Stimulated activated CD8-positive, alpha-beta memory T cell treated with anti-CD3 and anti-CD28 coated beads, Interleukin-15, amount 100 ng/mL, for 24 hours (primary cell): ENCODE measurements at places on chromosomes 6 and 20.

DNA sequence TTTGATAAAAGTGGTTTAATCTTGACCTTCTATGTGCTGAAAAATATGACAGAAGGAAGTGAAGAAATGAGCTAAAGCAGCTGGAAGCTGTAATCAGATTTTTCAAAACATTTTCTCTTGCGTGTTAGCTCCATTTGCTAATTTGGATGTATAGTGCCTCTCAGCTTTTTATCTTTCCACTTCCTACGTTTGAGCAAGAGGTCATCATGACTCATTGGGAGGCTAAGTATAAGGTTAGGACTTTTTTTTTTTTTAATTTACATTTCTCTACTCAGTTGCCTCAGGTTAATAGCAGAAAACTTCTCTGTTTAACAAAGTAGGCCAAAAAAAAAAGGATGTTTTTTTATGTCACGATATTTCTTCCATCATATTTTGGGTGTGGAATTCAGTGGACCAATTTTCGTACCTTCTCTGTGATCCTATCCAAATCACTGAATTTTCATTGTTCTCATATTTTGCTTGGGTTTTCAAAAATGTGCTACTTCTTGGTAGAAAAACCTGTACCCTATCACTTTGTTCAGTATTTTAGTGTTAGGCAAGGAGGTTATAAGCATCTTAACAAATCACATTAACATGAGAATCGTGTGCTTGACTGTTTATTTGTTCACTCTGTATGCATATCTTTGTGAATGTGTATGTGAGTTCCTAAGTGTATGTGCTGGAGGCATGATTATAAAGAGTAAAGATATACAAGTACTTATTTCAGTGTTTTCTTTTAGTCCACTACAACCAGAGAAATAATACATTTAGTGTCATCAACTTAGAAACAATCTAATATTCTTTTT lies 1028.3 kb upstream of the EYS start:
- no peak for DNase-seq

- no peak for DNase-seq
Measured at GRCh38 chr20:8851446-8851845, 217.4 kb upstream of the PLCB4 start.

- DNase-seq: no peak
Measured at GRCh38 chr6:80143419-80143937, 37.0 kb downstream of the BCKDHB start.

DNA sequence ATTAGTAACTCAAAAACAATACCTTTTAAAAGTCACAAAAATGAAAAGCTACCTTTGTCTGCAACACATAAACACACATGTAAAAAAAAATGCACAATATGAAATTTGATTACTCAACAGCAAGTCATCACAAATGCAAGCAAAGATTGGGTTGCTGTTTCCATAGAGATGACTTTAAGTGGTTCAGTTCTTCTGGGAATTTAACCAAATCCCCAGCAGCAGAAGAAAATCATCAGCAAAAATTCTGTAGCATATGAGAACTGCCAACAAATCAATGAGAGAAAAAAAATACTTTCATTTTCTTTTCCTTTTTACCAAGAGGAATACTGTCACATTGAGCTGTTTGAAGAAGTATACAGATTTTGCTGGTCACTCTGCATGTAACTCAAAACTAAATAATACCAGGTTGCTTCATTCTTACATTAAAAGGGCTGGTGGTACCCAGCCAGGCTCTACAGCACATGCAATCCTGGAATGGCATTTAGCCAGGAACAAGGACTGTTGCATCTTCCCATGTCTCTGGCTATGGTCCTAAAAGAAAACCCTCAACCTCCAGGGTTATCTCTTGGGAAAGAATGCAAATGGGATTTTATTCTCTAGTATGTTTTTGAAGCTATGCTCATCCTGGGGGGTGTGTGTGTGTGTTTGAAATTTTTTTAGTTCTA lies 158.3 kb downstream of the OPRM1 start:
- no peak for DNase-seq

DNA sequence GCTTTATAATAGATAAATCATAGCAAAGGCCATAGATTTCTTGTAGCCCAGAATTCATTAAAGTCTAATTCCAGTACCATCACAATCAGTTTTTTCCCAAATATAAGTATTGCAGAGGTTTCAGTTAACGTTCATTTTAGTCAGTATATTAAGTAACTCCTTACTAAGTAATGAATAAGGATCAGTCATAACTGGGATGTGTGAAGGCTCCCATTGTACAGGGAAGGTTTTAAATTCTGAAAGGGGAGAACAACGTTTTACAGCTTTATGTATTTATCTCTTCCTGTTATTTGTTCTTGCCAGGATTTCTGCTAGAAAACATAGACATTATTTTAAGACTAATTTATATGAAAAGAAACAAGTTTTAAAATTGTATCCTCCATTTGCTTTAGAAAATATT lies 215.5 kb upstream of the LAMP5 start:
- DNase-seq: no peak

DNA sequence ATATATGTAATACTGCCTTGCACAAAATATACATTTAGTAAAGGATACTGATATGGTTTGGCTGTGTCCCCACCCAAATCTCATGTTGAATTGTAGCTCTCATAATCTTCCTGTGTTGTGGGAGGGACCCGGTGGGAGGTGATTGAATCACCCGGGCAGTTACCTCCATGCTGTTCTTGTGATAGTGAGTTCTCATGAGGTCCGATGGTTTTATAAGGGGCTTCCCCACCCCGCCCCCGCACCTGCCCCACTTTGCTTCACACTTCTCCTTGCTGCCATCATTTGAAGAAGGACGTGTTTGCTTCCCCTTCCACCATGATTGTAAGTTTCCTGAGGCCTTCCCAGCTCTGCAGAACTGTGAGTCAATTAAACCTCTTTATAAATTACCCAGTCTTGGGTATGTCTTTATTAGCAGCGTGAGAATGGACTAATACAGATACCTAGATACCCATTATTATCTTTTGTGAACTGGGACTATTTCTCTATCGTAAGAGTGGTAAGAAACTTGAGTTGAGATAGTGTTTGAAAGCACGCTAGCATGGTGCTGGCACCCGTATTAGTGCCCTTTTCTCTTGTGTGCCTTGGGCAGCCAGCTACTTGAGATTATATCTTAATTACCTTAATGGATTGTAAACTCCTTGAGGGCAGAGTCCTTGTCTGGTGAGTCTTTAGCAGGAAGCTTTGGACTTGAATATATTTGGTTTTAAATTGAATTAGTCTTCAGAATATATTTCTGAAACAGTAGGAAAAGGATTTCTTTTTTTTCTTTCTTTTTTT lies 25.6 kb downstream of the TOP1 start:
- no peak for DNase-seq

- no peak for DNase-seq
Measured at GRCh38 chr6:76790881-76791280, 672.4 kb downstream of the HTR1B start.

GRCh38 chr6:106908386-106908840 lies 66.1 kb downstream of the CD24 start:
- DNase-seq: no peak

GRCh38 chr6:114419175-114419574 lies 76.4 kb upstream of the HS3ST5 start:
- DNase-seq: no peak

DNA sequence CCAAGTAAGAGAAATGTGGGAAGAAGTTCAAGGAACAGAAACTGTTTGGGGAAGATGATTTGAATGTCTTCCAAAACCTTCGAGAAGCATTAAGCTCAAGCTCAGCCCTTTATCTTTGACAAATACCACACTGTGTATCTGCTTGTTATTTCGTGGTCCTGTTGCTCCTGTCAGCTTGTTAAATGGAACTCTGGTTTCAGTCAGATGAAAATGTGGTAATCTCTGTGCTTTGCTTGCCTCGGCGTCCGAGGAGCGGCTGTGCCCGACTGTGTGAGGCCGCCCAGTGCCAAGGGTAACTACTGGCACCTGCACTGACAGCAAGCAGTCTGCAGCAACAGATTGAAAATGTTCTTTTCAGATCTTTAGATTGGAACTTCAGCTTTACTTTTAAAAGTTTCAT lies 577.9 kb upstream of the FLRT3 start:
- no peak for DNase-seq

DNA sequence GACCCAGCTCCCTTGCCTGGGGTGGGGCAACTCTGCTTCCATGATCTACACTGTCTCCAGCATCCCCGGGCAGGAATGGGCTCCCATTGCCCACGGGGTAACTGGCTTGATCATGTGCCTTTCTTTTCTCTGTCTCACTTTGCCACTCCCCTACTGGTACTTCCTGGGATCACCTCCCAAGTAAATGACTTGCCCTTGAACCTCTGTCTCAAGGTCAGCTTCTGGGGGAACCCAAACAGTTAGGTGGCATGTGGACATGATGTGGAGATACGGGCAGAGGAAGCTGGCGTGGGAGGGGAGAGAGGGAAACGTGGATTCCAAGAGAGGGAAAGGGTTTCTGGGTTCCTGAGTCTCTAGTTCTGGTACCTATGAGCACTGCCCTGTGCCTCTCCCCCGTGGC lies 63.8 kb upstream of the RALY start:
- no peak for DNase-seq
